Lower leg skin (tissue), 4 donors: ENCODE measurements at places on chromosomes 3 and 15.

GRCh38 chr3:103167850-103168249 is 733.0 kb downstream of the ZPLD1 start:
- no peak for DNase-seq

- DNase-seq, result no peak
These were observed 29.6 kb downstream of the UMPS start for GRCh38 chr3:124759666-124760401.

DNA sequence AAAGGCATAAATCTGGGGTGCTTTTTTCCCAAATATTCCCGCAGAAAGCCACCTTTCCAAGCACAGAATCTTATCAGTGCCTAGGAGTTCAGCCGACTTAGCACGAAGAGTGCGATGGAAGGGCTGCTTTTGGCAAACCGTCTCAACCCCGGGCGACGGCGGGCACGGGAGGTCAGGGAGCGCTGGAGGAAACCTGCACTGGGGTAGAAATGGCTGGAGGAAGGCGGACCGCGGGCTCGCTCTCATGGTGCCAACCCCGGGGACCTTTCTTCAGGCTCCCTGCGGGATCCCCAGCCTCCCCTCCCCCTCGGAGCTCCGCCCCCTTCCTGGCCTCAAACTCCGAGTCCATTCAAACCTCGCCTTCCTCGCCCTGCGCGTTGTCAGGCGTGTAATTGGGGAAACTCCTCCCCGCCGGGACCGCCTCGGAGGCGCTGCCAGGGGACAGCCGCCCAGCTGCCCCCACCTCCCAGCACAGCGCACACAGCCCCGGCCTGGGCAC is at the start of gene GABRG3:
GABRG3 (plus strand) TSS at position 470 of the 499 bp plus-strand sequence.
- no peak for DNase-seq

- DNase-seq, result no peak
These were observed 30.6 kb upstream of the SLC6A1 start for GRCh38 chr3:10961921-10962320.

DNA sequence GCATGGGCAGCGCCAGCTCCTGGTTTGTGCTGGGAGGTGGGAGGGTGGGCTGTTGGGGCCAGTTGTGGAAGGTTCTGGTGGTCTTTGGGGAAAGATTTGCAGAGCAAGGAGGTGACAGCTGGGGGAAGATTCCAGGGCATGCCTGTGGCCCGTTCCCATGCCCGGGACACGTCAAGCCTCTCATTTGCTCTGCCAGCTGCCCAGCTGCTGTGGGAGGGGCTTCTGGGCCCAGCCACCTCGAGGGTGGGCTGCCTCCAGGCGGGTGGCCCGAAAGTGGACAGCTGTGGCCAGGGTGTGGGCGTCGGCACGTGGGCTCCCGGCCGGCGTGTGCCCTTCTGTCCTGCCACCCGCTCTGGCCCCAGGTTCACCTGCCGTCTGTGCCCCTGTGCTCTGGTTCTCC is 17.2 kb downstream of the PLXNA1 start:
- DNase-seq, result no peak

- no peak for DNase-seq
These were observed 8.1 kb downstream of the CHRNA5 start for GRCh38 chr15:78573416-78573815.

- DNase-seq, result no peak
These were observed 20.3 kb upstream of the RAB6B start for GRCh38 chr3:133915685-133916658.

DNA sequence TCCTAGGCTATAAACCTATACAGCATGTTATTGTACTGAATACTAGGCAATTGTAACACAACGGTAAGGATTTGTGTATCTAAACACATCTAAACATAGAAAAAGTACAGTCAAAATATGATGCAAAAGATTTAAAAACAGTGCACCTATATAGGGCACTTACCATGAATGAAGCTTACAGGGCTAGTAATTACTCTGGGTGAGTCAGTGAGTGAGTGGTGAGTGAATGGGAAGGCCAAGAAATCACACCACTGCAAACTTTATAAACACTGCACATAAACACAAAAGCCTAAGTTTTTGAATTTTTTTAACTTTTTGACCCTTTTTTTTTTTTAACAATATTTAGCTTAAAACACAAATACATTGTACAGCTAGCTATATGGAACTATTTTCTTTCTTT is 204.7 kb upstream of the CTNNB1 start:
- DNase-seq, result no peak

GRCh38 chr3:62451211-62451887 is 78.0 kb upstream of the FEZF2 start:
- DNase-seq, result no peak

- DNase-seq, result no peak
These were observed 254.9 kb upstream of the RASGRP1 start for GRCh38 chr15:38819387-38819950.

DNA sequence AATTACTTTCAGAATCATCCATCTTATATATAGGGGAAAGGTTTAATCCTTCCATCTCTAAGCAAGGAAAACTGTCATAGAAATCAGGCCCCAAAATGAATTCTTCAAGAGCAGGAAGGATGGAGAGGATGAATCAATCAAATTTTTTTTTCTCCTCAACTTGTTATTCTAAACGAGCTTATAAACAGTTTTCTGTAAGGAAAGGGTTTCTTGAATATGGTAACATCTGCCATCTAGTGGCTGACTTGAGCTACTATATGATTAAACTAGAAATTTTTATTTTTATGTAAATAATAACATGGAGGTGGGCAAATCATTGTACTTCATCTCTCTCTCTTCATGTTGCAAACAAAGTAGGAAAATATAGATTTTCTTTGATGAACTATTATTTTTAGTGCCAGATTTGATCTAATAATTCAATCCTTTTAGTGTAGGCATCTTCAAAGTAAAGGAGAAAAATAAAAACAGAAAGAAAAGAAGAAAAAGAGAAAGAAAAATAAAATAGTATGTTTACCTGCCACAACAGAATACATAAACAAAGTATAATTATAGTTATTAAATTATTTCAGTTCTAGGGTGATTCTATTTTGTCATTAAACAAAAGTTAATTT is 146.6 kb downstream of the SERPINI1 start:
- DNase-seq, result no peak

DNA sequence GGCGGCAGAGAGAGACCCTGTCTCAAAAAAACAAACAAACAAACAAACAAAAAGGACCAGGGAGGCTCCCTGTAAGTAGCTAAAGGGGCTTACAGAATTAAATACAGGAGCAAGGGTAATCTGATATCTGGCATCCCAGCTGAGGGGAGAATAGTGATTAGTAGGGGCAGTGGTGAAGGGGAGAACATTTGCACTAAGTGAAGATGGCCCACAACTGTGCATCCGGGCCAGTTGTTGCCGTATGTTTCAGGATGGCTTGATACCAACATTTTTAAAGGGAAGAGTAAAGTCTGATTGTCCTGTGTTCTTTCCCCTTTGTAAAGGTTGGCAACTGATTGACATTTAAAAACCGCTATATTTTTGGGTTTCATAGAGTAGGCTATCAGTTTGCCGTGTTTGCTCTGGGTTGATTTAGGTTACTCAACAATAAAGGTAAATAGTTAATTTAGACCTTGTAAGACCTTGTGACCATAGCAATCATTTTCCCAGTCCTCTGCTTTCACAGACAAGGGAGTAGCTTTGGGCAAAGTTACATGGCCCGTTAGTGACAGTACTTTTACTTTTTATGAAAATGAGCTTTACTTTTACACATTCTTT is 167.8 kb downstream of the PTPRG start:
- DNase-seq, result no peak

GRCh38 chr3:25587094-25587493 is 77.6 kb downstream of the TOP2B start:
- DNase-seq, result no peak

DNA sequence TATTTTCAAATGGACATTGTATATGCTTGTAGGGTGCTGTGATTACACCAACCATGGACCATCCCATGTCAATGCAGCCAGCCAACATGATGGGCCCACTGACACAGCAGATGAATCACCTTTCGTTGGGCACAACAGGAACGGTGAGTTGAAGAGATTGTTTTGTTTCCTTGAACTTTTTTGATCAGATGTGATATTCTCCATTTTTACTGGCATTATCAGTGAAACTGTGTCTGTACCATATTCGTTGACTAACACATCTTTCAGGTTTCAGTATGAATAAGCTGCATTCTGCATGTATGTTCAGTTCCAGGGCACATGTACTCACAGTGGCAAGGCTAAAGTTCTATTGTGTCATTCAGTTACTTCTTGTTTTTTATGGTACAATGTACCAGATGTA is 655.2 kb downstream of the RBMS3 start:
- no peak for DNase-seq

DNA sequence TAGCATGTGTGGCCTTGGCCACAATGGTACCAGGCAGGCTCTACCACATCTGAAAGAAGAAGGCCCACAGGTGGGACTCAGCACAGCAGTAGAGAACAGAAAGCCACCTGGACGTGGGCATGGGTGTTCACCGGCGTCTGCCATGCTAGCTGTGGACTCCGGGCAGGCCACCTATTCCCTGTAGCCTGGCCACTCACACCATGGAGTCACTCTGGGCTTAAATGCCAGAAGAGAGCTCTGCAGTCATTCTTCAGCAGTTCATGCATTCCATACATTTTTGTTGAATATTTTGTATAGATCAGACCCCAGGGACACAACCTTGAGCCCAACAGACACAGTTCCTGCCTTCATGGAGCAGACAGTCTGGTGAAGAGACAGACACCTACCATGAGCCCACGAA is 138.6 kb downstream of the SRGAP3 start:
- DNase-seq, result no peak

DNA sequence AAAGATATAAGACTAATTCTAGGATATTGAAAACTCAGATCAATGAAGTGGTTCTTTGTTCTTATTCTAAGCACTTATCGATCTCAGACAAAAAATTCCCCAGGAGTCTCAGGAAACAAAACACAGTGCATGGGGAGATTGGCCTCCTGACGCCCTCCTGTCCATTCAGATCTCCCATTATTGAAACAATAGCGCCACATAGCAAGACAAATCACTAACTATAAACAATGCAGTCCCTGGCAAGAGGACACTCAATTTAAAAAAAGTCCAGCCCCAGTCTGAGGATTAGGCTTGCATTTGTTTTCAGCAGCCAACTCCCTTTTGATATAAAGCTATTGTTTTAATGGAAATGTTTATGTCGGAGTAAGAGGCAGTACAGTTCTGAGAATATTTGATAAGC is 528.2 kb downstream of the GABRG3 start:
- no peak for DNase-seq

- no peak for DNase-seq
These were observed 722.6 kb downstream of the ZNF385D start for GRCh38 chr3:21028412-21028811.

DNA sequence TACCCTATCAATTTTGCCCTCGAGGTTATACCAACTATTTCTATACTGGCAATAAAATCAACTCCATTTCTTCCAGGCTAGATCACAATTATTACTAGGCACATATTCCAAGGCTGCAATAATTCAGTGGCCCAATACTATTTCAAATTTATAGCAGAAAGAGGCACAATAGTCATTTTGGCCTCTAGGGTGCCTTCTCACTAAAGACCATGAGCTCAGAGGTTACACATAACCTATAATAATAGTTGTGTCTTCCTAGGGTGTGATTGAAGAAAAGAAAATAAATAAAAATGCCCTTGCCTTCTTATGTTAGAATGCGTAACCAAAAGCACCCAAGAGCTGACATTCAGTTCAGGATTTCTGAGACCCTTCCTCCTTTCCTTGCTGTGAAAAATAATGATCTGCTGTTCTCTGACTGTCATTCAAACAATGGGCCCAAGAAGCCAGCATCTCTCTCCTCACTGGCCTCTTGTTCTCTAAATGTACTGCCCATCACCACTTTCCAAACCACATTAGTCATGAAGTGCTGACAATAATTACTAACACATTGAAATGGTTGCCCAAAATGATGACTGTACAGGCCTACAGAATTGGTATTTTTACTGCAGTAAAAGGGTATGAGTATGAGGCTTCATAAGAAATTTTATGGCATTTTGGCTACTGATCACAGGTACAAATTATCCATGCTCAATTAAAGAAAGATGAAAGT is 244.8 kb downstream of the LRRN1 start:
- DNase-seq, result no peak
